ENCODE measurements at places on chromosomes 12 and 14.
A peak's percentile ranks its signal among the peaks of the same experiment; 100 is the strongest.

GRCh38 chr12:53612978-53613377 is 13.2 kb downstream of the ATF7 start:
- DNase-seq = no peak

GRCh38 chr12:65331456-65331855 is 53.0 kb downstream of the MSRB3 start:
- no peak for DNase-seq

DNA sequence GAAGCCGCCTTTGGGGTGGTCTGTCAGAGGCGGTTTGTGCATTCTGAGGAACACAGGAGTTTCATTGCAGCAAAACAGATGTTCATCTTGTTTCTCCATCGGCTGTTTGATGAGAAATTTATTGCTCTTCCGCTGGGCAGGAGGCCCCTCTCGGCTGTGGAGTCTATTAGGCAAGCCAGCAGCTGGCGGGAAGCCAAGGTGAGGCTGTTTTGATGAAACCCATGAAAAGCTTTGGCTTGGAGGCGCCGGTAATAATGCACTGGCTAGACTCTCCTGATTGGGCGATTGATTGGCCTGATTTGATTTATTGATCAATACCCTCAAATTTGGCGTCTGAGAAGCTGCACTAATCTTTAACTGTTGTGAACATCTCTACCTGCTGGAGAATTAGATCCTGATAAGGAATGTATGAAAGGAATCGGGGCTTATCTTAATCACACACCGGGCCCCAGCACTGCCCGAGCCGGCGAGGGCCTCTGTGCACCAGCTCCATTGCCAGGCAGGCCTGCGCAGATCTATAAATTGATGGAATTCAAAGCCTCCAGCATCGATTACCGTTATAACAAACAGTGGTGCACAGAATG is 187.7 kb downstream of the PHETA1 start:
- DNase-seq = no peak

DNA sequence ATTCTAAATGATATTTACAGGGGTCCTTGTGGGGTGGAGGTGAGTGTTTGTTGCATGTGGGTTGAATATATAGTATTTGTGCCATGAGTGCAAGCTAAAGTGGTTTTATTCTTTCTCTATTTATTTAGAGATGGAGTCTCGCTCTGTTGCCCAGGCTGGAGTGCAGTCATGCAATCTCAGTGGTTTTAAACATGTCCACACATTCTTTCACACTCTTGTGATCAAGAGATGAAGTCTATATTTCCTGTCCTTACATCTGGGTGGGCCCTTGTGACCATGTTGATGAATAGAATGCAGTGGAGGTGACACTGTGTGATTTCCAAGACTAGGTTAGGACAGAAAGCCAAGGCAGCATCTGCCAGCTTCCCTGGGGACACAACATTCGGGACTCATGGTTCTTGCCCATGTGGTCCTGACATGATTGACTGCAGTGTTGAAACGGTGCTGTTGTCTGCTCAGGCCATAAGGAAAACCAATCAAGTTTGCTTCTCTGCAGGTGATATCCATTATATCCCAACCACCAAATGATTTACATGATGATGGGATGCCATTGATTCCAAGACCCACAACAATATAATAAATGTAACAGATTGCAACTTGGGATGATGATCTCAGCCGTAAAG is 172.6 kb downstream of the SUDS3 start:
- DNase-seq = no peak

DNA sequence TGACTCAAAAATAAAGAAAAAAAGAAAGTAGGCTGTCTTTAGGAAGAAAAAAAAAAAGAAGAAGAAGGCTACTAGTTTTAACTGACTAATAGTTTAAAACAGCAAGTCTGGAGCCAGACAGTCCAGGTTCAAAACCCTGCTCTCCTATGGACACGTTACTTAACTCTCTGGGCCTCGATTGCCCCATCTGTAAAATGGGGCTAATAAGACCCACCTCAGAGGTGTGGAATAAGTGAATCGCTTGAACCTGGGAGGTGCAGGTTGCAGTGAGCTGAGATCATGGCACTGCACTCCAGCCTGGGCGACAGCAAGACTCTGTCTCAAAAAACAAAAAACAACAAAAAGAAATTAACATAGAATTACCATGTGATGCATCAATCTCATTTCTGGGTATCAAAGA is 10.5 kb upstream of the SCARB1 start:
- DNase-seq = no peak

- no peak for DNase-seq
Observed at GRCh38 chr12:19779395-19780056, 340.2 kb downstream of the AEBP2 start.

GRCh38 chr12:30643366-30643765 is 52.3 kb downstream of the IPO8 start:
- DNase-seq = no peak

- no peak for DNase-seq
Observed at GRCh38 chr14:90297876-90298629, 33.7 kb downstream of the NRDE2 start.

- no peak for DNase-seq
Observed at GRCh38 chr14:67077921-67078320, 111.3 kb upstream of the GARIN2 start.

DNA sequence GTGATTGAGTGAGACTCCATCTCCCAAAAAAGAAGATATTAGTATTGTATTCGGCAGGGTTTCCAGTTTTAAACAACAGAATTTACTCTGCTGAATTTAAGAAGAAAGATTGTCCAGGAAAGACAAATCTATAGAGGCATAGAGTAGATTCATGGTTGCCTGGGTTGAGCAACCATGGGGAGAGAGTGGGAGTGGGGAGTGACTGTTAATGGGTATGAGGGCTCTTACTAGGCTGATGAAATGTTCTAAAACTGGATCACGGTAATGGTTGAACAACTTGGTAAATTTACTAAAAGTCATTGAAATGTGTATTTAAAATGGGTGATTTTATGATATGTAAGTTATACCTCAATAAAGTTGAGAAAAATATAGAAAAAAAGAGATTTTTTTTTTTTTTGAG is 13.9 kb upstream of the C12orf76 start:
- no peak for DNase-seq

DNA sequence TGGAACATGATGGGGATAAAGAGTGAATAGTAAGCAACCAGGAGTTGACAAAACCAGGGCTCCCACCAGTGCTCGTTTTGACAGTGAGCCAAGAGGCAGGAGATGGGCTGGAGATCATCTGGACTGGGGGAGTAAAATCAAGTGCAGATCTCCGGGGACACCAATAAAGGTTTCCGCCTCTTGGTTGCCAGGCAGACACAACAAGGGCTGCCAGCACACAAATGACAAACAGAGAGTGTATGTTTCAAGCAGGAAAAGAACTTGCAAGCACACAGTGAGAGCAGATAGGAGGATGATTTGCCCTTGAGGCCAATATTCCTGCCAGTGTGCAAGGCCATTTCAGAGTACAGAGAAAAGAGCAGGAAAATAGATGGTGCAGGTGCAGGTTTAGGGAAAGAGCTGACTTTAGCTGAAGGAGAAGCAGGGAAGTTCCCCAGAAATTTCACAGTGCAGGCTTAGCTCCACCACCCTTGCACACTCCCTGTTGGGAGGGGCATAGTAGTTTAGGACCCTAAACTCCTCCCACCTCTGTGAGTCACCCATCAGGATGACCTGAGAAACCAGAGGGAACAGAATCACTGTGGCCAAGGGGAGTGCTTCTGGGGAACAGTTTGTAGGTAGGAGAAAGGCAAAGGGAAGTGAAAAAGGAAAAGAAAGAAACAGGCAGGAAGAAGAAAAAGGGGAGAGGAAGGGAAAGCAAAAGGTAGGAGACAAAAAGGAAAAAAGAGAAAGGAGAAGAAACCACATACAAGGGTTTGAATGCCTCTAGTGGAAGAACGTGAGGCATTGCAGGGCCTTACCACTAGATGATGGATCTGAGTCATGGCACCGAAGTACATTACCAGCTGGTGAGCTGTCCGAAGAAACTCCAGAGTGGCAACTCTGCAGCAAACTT is 404.4 kb downstream of the SLC6A15 start:
- no peak for DNase-seq

DNA sequence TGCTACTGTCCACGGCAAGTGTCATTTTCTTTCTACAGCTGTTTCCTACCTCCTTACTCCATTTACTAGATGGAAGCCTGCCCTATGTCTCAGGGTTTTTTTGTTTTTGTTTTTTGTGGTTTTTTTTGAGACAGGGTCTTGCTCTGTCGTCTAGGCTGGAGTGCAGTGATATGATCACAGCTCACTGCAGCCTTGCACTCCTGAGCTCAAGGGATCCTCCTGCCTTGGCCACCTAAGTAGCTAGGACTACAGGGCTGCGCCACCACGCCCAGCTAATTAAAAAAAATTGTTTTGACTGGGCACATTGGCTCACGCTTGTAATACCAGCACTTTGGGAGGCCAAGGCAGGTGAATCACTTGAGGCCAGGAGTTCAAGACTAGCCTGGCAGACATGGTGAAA is 14.7 kb downstream of the TUBA1A start:
- no peak for DNase-seq

DNA sequence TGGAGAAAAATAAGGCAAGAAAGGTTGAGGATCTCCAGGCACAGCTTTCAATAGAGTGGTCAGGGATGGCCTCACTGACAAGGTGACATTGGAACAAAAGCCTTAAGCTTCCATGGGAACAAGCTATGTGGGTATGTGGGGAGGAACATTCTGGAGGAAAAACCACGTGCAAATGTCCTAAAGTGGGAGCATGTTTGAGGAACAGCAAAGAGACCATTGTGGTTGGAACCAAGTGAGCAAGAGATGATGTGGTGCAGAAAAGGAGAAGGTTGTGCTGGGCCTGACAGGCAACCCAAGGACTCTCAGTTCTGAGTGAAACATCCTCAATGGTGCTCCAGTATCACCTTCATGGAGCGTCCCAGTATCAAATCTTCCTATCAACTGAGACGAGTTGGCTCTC is 184.0 kb downstream of the CAND1 start:
- DNase-seq = no peak

- no peak for DNase-seq
Observed at GRCh38 chr14:59303216-59303615, 114.7 kb downstream of the DAAM1 start.

GRCh38 chr14:59107819-59108218 is 80.6 kb upstream of the DAAM1 start:
- no peak for DNase-seq

DNA sequence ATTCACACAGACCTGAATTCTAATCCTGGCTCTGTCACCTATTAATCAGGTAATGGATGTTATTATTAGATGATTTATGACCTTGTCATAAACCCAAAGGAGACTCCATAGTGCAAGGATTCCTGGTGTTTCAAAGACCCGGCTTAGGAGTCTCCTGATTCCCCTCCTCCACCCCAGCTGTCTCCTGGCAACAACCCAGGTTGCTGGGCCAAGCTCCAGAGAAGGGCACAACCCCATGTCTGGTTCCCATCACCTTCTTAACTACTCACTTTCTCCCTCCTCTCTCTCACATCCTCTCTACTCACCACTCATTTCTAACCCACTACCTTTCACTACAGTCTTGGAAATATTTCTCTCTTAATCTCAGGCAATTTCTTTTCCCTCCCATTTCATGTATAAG is 41.6 kb downstream of the RHOJ start:
- no peak for DNase-seq

- DNase-seq = peak; percentile 35
Observed at GRCh38 chr12:55996201-55996714, 818 bp upstream of the SUOX start.

DNA sequence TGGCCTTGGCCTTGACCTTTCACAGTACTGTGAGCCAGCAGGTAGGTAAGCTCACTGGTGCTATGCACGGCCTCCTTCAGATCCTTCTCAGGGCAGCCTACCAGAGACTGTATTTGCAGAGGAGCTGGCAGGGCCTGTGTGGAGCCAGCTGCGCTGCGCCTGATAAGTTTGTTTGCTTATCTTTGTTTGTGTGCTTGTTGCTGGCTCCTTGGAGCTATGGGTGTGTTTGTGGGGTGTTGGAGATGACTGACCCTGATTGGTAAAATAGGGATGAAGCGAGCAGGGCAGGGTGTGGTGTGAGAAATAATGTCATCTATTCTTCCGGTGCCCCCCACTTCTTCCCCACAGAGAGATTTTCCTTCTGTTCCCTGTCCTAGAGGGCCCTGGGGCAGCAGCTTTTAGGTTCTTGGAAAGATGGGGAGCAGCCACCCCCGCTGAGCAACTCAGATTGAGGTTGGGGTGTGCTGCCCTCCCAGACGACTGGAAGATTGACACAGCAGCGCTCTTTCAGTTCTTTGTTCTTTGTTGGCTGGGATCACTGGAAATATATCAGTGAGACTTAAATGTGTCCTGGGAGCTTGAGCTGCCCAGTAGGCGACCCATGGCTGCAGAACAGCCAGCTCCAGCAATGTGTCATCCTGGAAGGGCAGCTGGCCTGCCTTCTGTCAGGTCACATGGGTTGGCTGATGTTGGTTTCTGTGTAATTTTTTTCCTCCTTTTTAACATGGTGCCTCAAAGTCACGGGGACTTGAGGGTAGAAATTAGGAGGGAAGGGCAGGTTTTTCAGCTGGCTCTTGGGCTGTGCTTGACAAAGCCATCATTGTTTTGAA is 19.6 kb downstream of the MLXIP start:
- DNase-seq = no peak

DNA sequence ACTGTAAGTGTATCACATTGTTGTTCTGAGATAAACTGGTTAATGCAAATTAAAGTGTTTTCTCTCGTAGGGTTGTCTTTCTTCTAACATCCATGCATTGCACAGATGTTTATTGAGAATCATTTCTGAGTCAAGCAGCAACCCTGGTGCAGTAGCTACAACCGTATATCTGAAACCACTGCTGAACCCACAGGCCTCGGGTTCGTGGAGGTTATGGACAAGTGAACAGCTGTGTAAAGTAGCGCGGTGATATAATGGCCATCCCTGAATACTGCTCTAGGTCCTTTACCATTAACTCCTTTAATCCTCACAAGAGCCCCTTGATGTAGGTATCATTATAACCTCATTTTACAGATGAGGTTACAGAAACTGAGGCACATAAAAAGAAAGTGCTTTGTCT is 486.1 kb upstream of the TMEM132C start:
- no peak for DNase-seq

DNA sequence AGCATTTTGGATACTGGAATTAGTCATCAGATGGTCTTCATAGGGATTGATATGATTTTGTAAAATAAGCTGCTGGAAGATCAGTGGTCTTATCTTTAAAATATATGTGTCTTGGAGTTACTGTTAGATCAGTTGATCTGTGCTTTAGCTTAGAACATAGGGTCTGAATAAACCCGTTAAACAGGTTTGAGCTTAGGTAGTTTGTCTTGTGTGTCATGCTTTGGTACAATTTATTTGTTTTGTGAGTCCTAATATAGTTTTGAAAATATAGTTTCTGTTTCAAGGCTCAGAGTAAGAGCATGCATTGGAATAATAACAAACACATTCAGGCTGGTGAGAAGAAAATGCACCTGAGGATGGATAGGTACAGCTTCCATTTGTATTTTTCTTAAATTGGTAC is 505.0 kb downstream of the SLC16A7 start:
- DNase-seq = no peak

Measured in stimulated activated CD8-positive, alpha-beta memory T cell treated with anti-CD3 and anti-CD28 coated beads, Interleukin-2, amount 100 ng/mL, for 1 hour (primary cell).